ENCODE measurements at places on chromosomes 16 and 17.

- H3K36me3 ChIP-seq: no peaks in the 10 kb centered on the region
- H3K4me3 ChIP-seq: no peak overlapping the region
- H3K4me1 ChIP-seq: no peaks in the 10 kb centered on the region
- H3K27ac ChIP-seq: no peak overlapping the region
- peaks cover 8% of the 10 kb centered on the region for H3K27me3 ChIP-seq
Measured at GRCh38 chr17:76547642-76548202, 7.9 kb downstream of the PRCD start.

DNA sequence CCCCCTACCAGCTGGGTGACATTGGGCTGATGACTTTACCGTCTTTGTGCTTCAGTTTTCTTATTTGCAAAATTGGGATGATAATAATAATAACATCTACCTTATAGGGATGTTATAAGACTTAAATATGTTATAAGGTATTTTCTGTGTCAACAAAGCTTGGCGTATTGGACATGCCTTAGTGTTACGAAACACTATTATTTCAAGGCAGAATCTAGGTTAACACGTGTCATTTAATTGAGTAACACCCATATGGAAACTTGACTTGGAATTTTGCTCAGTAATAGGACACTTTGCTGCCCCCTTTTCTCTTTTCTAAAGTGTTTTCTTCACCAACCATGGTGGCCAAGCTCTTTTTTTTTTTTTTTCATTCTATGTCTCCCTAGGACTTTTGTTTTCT lies 294.2 kb upstream of the SALL1 start:
- DNase-seq: no peak
- peaks cover 3% of the 10 kb centered on the region for H3K27me3 ChIP-seq
- H3K36me3 ChIP-seq: no peaks in the 10 kb centered on the region
- no peak overlapping the region for H3K27ac ChIP-seq
- H3K4me1 ChIP-seq: no peaks in the 10 kb centered on the region
- H3K4me3 ChIP-seq: no peak overlapping the region

DNA sequence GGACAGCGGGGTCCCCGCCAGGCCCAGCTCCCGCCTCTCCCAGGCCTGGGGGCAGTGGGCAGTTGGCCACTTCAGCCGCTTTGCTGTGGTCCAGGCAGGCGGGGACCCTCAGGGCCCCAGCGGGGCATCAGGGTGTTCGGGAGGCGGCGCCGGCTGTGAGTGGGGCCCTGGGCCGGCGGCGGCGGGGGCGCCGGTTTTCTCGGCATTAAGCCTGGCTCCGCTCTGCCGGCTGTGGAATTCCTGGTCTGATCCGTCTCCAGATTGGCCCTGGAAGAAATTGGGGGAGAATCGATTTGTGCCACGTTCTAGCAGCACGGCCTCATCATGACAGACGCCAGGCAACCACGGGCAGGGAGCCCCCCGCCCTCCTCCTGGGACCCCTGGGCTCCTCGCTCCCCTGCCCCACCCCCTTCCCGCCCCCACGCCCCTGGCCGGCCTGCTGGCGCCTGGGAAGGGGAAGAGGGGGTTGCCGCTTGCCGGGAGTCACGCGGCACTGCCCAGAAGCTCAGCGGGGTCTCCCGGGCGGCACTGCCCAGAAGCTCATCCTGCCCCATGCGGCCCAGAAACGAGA lies 28.6 kb upstream of the SSTR5 start:
- no peak overlapping the region for H3K4me3 ChIP-seq
- H3K27me3 ChIP-seq: no peaks in the 10 kb centered on the region
- no peaks in the 10 kb centered on the region for H3K36me3 ChIP-seq
- no peak overlapping the region for H3K27ac ChIP-seq

- no peaks in the 10 kb centered on the region for H3K36me3 ChIP-seq
- DNase-seq: no peak
- H3K27me3 ChIP-seq: no peaks in the 10 kb centered on the region
- no peak overlapping the region for H3K4me3 ChIP-seq
Measured at GRCh38 chr16:78990309-78990701, 610.2 kb downstream of the MAF start.

GRCh38 chr16:1800701-1801100 lies 7.2 kb upstream of the IGFALS start:
- no peaks in the 10 kb centered on the region for H3K4me1 ChIP-seq
- no peak overlapping the region for H3K4me3 ChIP-seq
- no peak for DNase-seq
- no peaks in the 10 kb centered on the region for H3K27me3 ChIP-seq
- no peak overlapping the region for H3K27ac ChIP-seq

Data from T-helper 2 cell treated with Interferon-gamma antibody and Interleukin-4, amounts not matched to agents 5 μg/mL and 100 μg/mL, for 36 hours (primary cell).